Sigmoid colon (tissue), 7 donors: ENCODE measurements at places on chromosomes 5 and 9. TPM values are rescaled to one million over a fixed set of nuclear protein-coding genes. Genes with fewer than 3 reads are reported as not detected.
A peak's percentile ranks its signal among the peaks of the same experiment; 100 is the strongest.

The PCDHB7 gene
- 2.2 TPM for total RNA-seq

- no peaks in the 10 kb centered on the region for H3K36me3 ChIP-seq
Measured at GRCh38 chr5:88694023-88694679, 188.8 kb downstream of the MEF2C start.

The TXNDC8 gene
- total RNA-seq, result not detected

The IL4 gene
- not detected for total RNA-seq

DNA sequence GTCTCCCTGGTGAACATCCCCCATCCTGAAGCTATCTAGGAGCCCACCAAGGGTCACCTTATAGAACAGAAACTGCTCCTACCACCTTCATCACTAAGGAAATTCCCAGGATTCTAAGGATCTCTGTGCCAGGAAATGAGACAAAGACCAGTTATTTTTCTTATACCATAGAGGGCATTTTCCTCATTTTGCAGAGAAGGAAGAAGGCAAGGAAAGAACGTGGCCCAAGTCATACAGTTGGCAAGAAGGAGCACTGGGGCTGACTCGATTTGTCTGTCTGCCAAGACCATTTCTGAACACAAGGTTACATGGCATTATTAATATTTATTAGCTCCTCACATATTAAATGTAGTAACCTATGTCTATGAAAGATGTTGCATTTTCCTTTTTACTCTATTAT is 49.6 kb upstream of the TNFSF15 start:
- no peaks in the 10 kb centered on the region for H3K4me1 ChIP-seq
- no peak for DNase-seq
- H3K36me3 ChIP-seq, result no peaks in the 10 kb centered on the region
- H3K27me3 ChIP-seq, result no peaks in the 10 kb centered on the region
- no peak overlapping the region for H3K27ac ChIP-seq

DNA sequence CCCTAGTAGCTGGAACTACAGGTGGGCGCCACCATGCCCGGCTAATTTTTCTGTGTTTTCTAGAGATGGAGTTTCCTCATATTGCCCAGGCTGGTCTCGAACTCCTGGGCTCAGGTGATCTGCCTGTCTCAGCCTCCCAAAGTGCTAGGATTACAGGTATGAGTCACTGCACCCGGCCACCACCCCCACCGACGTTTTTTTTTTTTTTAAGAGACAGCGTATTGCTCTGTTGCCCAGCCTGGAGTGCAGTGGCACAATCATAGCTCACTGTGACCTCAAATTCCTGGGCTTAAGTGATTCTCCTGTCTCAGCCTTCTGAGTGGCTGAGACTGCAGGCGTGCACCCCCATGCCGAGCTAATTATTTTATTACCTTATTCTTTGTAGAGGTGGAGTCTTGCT is 38.2 kb downstream of the WDR70 start:
- DNase-seq, result no peak
- H3K4me1 ChIP-seq, result peaks cover 4% of the 10 kb centered on the region
- no peaks in the 10 kb centered on the region for H3K27me3 ChIP-seq
- no peak overlapping the region for H3K4me3 ChIP-seq
- no peak overlapping the region for H3K27ac ChIP-seq
- H3K36me3 ChIP-seq, result no peaks in the 10 kb centered on the region

- no peaks in the 10 kb centered on the region for H3K36me3 ChIP-seq
- no peak overlapping the region for H3K4me3 ChIP-seq
- DNase-seq, result no peak
- no peaks in the 10 kb centered on the region for H3K27me3 ChIP-seq
- H3K27ac ChIP-seq, result no peak overlapping the region
Measured at GRCh38 chr5:66864240-66864884, 268.2 kb downstream of the MAST4 start.

The CTXN3 gene
- not detected for total RNA-seq

DNA sequence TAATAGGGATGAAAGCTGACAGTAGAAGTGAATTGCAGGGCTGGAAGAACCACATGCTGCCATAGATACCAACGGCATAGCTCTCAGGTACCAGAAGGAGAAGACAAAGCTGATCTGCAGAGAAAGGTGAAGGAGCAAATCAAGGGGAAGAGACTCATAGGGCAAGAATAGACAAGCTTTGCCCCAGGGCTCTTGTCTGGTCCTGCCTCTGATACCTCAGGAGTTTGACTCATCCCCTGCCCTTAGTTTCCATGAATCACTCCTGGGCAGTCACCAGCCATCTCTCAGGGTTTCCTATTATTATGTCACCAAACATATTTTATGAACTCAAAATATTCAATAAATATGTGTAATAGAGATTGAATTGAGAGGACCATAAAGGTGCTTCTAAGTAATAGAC is 800.9 kb downstream of the DNAH5 start:
- no peaks in the 10 kb centered on the region for H3K27me3 ChIP-seq
- no peak overlapping the region for H3K4me3 ChIP-seq
- H3K4me1 ChIP-seq, result no peaks in the 10 kb centered on the region
- no peaks in the 10 kb centered on the region for H3K36me3 ChIP-seq
- DNase-seq, result no peak

- peaks cover 8% of the 10 kb centered on the region for H3K36me3 ChIP-seq
- peak overlapping the region; percentile 72 for H3K4me3 ChIP-seq
- no peaks in the 10 kb centered on the region for H3K27me3 ChIP-seq
- DNase-seq, result peak; percentile 79
Measured at GRCh38 chr9:70046274-70047070, 2.8 kb downstream of the MAMDC2 start.

The FAM163B gene
- 0.83 TPM for total RNA-seq

The NUDT2 gene
- total RNA-seq, result 45.3 TPM

- H3K27me3 ChIP-seq, result no peaks in the 10 kb centered on the region
- no peak overlapping the region for H3K27ac ChIP-seq
- DNase-seq, result no peak
- H3K36me3 ChIP-seq, result no peaks in the 10 kb centered on the region
- no peak overlapping the region for H3K4me3 ChIP-seq
Measured at GRCh38 chr5:74294231-74294705, 346.3 kb downstream of the ENC1 start.

- DNase-seq, result no peak
- H3K4me1 ChIP-seq, result no peaks in the 10 kb centered on the region
- H3K36me3 ChIP-seq, result no peaks in the 10 kb centered on the region
Measured at GRCh38 chr5:8340739-8341344, 471.9 kb downstream of the MTRR start.

GRCh38 chr9:69771775-69772418 is 12.1 kb upstream of the PTAR1 start:
- DNase-seq, result no peak
- no peaks in the 10 kb centered on the region for H3K4me1 ChIP-seq
- no peak overlapping the region for H3K27ac ChIP-seq

The ANGPTL2 gene
- total RNA-seq, result 96.7 TPM

DNA sequence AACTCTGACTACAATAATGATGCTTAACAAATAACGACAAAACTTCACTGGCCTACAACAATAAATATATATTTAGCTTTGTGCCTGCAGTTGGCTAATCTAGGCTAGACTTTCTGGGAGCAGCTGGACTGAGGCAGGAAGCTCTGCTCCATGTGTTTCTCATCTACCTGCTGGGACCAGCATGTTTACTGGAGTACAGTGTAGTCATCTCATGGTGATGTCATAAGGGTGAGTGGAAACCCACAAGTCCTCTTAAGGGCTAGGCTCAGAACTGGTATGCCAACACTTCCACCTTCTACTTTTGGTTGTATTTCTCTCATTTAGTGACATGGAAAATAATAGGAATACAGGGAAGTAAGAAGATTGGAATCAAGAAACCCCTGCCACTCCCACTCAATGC is 85.7 kb upstream of the NIPBL start:
- no peaks in the 10 kb centered on the region for H3K27me3 ChIP-seq
- DNase-seq, result no peak
- no peaks in the 10 kb centered on the region for H3K4me1 ChIP-seq

DNA sequence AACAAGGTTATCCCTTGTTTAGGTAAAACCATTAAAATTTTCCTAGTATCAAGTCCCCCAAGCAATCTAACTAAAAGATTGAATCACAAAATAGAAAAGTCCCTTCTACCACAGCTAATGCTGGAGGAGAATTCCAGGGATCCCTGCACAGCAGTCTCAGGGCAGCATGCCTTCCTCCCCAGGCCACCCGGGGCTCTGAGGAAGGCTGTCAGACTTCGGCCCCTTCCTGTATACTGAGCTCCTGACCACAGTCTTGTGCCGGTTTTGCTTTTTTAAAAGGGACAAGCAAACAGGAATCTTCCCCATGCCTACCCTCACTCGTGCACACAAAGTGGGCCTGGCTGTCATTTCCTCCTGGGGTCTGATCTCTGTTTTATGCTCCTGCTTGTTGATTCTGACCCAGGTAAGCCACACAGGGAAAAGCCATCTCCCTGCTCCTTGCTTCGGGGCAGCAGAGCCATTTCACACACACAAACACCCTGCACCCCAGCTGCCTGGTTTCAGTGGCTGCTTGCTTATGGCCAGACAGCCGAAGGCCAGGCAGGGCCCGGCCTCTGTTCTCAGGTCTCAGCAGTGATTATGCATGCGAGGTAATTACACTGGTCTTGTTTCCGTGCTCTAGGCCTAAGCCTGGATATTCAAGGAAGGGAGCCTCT is 211.9 kb downstream of the NXNL2 start:
- peak overlapping the region; percentile 49 for H3K27ac ChIP-seq
- H3K4me1 ChIP-seq, result peaks cover 76% of the 10 kb centered on the region
- H3K27me3 ChIP-seq, result no peaks in the 10 kb centered on the region
- no peaks in the 10 kb centered on the region for H3K36me3 ChIP-seq
- no peak overlapping the region for H3K4me3 ChIP-seq

GRCh38 chr5:14032918-14033317 is 88.4 kb upstream of the DNAH5 start:
- H3K27me3 ChIP-seq, result no peaks in the 10 kb centered on the region
- H3K27ac ChIP-seq, result no peak overlapping the region
- H3K4me1 ChIP-seq, result peaks cover 24% of the 10 kb centered on the region
- no peaks in the 10 kb centered on the region for H3K36me3 ChIP-seq

The SHC3 gene
- total RNA-seq, result 4.6 TPM
